ENCODE measurements at places on chromosomes 13 and 19. TPM values are rescaled to one million over a fixed set of nuclear protein-coding genes. Genes with fewer than 3 reads are reported as not detected.

- no peak for DNase-seq
These were observed 2.6 kb downstream of the UBXN6 start for GRCh38 chr19:4454747-4455718.

The TRPM4 gene
- 70.1 TPM for total RNA-seq

The ATXN8OS gene
- total RNA-seq = not detected

The ATP7B gene
- total RNA-seq = 10.2 TPM

GRCh38 chr13:110618167-110618566 is 2.8 kb downstream of the NAXD start:
- no peak for DNase-seq

DNA sequence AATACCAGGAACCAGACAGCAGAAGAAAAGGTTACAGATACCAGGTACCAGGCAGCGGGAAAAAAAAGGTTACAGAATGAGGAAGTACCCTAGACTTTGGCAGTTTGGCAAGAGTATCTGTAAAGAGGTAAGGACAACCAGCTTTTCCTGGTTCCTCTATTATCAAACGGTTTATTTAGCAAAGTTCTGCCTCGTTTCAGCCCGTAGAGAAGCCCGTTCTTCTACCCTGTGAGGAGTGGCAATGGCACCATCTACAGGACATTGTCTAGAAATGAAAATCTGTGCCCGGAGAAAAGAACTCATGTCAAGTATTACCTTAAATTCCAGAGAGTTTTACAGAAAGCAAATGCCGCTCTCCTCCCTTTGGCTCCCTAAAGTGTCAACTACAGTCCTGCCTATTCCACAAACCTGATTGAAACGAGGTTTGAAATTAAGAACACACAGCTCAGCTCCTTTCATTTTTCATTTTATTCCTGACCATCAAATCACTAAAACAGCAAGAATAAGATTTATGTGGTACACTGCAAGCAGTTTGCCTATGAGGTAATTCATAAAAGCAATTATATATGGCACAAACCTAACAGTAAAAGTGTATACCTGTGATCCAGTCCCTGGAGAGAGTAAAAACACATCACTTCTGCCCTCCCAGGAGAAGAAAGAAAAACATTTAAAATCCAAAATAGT is 226.3 kb downstream of the SLC7A1 start:
- peak; percentile 72 for DNase-seq

- DNase-seq = peak; percentile 65
These were observed 145.8 kb downstream of the KCNRG start for GRCh38 chr13:50161052-50161451.

DNA sequence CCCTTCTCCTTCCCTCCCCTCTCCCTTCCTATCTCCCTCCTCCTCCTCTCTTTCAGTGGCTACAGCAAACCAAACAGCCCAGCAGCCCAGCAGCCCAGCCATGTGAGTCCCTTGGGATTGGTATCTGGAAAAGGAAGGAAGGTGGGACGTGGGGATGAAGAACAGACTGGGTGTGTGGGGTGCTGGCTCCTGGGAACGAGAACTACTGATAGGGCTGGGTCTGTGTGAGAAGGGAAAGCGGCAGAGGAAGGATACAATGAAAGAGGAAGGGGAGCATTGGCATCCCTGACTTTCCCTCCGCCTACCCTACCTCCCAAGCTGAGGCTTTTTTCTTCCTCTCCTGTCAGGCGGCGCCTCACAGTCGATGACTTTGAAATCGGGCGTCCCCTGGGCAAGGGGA is 863 bp downstream of the AURKC start:
- no peak for DNase-seq

GRCh38 chr19:508204-509150 is 1.2 kb downstream of the TPGS1 start:
- DNase-seq = no peak

The CGB5 gene
- not detected for total RNA-seq

GRCh38 chr19:6224308-6224675 is 55.5 kb downstream of the MLLT1 start:
- no peak for DNase-seq

The SPIB gene
- 0.31 TPM for total RNA-seq

The RGCC gene
- total RNA-seq = 359 TPM

DNA sequence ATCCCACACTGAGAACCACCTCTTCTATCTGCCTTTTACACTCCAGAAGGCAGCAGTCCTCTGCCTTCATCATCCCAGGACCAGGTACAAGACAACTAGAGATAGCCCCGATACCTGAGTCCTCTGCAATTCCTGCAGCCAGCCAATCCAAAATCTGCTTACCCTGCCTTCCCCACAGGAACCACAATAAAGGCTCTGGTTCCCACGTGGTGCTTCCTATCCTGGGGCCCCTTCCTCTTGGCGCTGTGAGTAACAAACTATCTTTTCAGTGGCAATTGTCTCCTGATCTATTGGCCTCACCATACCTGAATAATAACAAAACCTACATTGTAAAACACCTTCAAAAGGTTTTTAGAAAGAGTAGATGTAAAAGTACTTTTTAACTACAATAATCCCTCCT is 63.1 kb downstream of the ZDHHC20 start:
- DNase-seq = no peak

The SPACA4 gene
- not detected for total RNA-seq

DNA sequence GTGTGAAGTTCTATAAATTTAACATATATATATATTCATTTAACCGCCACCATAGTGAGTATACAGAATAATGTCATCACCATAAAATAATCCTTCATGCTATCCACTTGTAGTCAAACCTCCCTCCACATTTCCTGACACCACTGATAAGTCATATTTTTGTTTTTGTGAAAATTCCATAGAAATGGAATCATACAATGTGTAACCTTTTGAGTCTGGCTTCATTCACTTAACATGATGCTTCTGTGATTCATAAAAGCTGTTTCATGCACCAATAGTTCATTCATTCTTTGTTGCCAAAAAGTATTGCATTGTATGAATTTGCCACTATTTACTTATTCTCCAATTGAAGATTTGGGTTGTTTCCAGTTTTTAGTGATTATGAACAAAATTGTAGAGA is 497.5 kb upstream of the PCDH20 start:
- no peak for DNase-seq

DNA sequence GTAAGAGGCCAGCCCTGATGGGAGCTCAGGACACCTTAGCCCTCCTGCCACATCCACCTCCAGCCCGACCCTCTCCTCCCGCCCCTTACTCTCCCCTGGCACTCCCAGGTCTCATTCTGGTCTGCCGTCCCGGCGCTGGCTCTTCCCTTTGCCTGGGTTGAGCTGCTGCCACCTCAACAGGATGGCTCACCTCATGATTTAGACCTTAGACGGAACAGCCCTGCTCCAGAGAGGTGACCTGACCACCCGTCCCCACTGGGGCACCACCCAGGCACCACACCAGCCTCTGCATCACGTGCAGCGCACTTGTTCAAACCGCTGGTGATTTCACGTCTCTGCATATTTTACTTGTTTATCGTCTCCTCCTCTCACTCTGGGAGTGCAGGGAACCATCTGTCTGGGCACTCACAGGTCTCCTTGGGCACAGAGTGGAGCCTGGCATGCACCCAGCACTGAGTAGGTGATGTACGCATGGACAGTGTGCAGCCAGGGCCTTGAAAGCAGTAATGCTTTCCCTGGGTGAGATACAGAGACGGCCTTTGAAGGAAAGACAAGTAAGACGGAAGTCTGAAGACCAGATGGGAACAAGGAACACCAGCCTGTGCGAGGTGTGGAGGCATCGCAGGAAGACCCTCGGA is 183.1 kb downstream of the KATNAL1 start:
- no peak for DNase-seq

DNA sequence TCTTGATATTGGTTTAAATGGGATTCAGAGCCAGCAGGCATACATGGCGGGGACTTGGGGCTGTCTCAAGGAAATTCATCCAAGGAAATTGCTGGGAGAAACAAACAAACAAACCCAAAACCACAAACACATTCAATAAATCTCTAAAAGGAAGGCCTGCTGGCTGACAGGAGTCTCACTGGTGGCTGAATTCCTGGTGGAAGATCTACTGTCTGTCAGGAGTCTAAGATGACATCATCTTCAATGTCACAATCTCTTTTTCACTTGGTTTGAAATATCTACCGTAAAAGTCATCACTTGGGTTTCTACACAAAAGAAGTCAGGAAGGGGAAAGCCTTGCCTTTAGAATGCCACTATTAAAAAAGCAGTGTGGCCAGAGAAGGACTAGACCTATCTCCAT is 87.9 kb downstream of the KLF5 start:
- DNase-seq = no peak

GRCh38 chr13:60120617-60121336 is 43.0 kb downstream of the DIAPH3 start:
- DNase-seq = no peak

The N4BP2L1 gene
- 12.4 TPM for total RNA-seq

The ZNF835 gene
- total RNA-seq = 2.6 TPM

- no peak for DNase-seq
These were observed 468.9 kb downstream of the KLF12 start for GRCh38 chr13:73665261-73665660.

GRCh38 chr19:18350490-18350889 is 10.1 kb downstream of the PGPEP1 start:
- no peak for DNase-seq

The IGFL2 gene
- total RNA-seq = not detected

GRCh38 chr19:29538651-29539050 is 12.9 kb downstream of the VSTM2B start:
- no peak for DNase-seq

- no peak for DNase-seq
These were observed 8.3 kb downstream of the ZNF837 start for GRCh38 chr19:58372311-58373133.

GRCh38 chr13:40399756-40400155 is 266.7 kb downstream of the FOXO1 start:
- no peak for DNase-seq

DNA sequence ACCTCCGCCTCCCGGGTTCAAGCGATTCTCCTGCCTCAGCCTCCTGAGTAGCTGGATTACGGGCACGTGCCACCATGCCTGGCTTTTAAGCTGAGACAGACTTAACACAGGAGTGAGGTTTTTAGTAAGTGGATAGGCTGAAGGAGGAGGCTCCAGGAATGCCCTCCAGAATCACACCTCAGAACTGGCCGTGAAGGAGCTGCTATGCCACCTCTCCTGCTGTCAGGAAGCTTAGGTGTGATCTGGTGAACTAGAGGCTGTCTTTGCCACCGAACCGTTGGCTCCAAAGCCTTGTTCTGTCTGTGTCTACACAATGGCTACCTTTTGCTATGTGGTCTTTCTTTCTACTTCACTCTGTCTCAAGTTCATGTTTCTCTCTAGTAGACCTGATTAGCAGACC is 4.2 kb downstream of the PDCD2L start:
- DNase-seq = no peak

The VAV1 gene
- 15.4 TPM for total RNA-seq

The COL4A2 gene
- total RNA-seq = 414 TPM

The UGGT2 gene
- 60.2 TPM for total RNA-seq

GRCh38 chr13:79781829-79782540 is 301.0 kb downstream of the NDFIP2 start:
- DNase-seq = no peak

The LNX2 gene
- total RNA-seq = 30.3 TPM

- no peak for DNase-seq
These were observed 214.3 kb downstream of the FOXO1 start for GRCh38 chr13:40452038-40452666.

GRCh38 chr13:112127564-112128330 is 60.8 kb downstream of the SOX1 start:
- DNase-seq = no peak

The SHISA7 gene
- 0.03 TPM for total RNA-seq

DNA sequence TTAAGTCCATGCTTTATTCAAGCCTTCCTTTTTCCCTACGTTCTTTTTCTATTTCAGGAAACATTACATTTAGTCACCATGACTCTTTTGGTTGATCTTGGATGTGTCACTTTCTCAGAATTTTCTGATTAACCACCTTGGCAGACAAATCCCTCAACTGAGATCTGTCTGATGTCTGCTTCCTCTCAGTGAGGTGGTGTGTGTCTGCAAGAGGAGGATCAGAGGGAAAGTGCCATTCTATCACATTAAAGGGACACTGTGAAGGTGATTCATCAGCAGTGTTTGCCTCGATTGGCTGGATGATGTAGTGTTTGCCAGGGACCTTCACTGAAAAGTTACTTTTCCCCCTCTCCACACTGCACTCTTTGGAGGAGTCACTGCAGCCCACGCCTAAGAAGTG is 3.0 kb upstream of the CCNP start:
- no peak for DNase-seq

GRCh38 chr13:33108620-33109019 is 92.4 kb downstream of the KL start:
- no peak for DNase-seq

DNA sequence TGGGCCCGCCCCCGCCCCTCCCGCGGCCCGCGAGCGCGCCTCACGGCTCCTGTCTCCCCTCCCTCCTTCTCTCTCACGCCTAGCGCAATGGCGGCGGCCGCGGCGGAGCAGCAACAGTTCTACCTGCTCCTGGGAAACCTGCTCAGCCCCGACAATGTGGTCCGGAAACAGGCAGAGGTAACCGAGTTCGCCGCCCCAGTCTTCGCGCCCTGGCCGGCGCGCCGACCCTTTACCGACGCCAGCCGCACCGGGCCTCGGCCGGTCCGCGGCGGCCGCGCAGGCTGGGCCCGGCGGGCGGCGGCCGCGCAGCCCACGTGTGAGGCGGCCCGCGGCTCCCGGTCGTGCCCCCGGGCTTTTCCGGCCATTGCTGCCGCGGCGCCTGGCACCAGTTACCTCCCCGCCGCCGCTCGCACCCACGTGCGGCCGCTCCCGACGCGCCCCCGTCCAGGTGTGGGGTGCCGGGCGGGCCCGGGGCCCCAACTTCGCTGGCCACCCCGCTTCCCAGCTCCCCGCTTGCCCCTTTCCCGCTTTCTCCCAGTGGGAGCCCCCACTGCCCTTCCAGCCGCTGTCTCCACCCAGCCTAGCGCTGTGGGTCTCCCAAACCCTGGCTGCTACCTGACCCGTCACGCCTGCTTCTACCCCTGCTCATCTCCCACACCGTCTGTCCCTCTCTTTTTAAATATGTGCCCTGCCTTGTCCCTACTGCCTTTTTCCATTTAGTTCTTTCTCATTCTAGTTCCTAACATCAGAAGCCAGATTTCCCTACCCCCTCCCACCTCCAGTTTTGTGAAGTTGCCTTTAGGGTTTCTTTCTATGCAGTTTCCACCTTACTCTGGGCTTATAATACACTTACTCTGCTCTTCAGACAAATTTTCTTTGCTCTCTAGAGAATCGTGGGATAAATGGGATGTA is 23.4 kb downstream of the IPO5 start:
- peak; percentile 48 for DNase-seq

DNA sequence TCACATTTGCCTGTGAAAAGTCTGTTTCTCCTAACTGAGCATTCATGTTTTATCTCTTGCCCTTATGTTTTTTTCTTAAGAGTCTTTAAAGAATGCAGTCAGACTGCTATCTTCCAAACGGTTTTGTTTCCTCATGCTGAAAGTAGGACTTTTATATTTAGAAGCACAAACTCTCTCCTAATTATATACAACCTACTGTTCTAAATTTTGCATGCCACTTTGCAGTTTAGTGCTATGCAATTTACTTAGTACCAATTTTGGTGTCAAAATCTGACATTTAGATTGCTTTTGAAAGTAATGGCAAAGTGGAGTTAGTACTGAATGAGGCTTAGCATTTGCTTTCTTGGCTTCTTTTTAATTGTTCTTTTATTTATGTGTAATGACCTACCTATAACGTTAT is 55.1 kb upstream of the PCDH20 start:
- no peak for DNase-seq

All from lung (tissue), 17 donors.